ENCODE measurements at places on chromosomes 4 and X.

DNA sequence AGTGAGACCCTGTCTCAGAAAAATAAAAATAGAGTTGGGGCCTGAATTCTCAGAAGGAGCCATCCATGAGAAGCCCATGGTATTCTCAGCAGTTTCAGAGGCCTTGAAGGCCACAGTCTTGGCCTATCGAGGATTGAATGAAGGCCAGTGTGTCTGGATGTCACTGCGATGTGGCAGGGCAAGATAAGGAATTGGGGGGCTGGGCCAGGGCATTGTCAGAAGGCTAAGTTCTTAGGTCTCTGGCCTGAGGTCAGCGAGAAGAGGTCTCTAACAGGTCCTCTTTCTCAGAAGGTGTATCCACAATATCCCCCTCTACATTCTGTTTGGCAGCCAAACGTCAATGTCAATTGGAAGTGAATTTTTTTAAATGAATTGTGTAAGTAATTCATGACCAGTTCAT is 5.7 kb downstream of the ZNF275 start:
- no peak for DNase-seq

DNA sequence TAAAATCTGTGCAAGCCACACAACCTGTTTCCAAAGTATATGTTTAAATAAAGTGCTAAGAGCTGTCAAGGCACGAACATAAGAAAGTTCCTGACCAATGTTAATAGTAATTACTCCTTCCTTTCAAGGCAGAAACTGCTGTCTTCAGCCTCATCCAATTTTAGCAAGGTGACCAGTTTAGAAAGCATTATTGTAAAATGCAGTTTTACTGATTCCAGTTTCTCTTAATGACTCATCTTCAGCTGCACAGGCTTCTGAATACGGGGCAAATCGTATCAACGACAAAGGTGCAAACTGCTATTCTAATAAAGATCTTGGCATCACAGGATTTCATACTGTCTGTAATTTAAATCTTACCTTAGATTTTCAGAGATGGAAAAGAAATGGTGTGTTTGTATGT is 87.5 kb downstream of the PPP3CA start:
- DNase-seq: no peak

DNA sequence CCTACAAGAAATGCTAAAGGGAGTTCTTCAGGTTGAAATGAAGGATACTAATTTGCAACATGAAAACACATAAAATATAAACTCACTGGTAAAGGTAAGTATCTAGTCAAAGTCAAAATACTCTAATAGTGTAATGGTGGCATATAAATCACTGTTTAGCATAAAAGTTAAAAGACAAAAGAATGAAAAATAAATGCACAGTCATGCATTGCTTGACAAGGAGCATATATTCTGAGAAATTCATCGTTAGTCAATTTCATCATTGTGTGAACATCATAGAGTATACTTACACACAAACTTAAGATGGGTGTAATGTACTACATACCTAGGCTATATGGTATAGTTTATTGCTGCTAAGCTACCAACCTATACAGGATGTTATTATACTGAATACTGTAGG is 194.4 kb upstream of the PDE5A start:
- no peak for DNase-seq

GRCh38 chr4:185885075-185885474 is 73.1 kb upstream of the SORBS2 start:
- DNase-seq: no peak

- no peak for DNase-seq
These were observed 869 bp upstream of the GRXCR1 start for GRCh38 chr4:42891644-42892043.

GRCh38 chrX:149916745-149917392 is 12.5 kb upstream of the HSFX4 start:
- DNase-seq: no peak

DNA sequence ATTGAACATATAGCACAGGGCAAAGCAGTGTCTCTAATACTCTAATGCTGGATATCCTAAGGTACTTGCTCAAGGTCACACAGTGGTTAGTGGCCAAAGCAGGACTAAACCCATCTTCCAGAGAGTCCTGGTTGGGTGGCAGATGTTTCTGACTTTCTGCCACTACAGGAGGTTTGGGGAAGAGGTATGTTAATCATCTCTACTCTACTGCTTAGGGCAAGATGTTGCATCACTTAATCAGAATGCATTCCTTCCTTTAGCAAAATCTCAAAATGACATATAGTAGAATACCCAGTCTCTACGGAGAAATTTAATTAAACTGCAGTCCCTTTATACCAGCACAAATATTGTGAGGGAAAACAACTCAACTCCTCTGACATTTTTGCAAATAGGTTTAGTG is 190.7 kb upstream of the FAM241A start:
- DNase-seq: no peak

DNA sequence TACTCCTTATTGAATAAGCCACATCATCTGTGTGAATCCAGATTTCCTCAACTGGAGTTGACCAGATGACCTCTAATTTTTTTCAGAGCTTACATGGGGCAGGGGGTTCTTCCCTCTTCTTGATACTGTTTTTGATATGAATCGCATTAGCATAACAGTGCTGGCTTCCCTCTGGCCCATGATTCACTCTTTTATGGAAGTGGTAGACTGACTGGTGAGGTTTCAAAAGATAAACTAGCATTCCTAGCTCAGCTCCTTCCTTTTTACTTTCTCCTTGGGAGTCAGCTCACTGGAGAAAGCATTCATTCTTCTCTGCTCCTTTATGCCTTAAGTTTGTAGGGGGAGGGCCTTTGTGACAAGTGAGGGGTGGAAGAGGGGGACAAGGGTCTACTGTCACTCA is 161.0 kb upstream of the FGF13 start:
- DNase-seq: no peak

DNA sequence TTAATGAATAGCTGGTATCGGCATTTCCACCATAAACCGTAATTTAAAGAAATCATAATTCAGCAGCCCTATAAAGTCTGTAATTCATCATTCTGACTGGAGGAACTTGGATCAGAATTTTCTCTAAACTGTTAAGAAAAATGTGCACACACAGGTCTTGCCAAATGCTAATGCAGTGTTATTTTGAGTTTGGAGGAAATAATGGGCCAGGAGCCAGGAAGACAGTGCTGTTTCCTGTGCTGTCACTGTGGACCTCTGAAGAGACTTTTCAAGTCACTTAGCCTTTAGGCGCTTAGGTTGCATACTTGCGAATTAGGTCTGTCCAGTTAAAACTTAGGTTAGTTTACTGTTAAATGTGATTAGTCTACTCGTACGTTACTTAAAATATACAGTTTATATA is 137.5 kb upstream of the ANXA3 start:
- no peak for DNase-seq

DNA sequence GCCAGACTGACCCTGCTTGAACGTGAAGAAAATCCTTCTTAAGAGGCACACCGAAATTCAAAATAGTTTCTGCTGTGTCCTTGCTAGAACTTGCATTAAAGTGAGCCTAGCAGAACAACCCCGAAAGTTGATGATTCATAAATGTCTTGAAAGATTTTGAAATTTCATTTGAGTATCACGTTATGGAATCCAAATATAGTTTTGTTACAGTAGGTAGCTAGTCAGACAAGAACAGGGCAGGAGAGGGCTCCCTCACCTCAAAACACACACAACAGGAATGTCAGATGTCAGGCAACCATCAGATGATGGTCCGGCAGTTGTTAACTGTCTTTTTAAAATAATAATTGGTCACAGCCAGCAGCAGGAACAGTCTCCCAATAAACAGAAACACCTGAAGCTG is 259.6 kb upstream of the GNPDA2 start:
- DNase-seq: no peak

GRCh38 chr4:336099-336892 is 1.3 kb upstream of the ZNF141 start:
- DNase-seq: no peak

GRCh38 chr4:150079081-150079581 is 886 bp downstream of the DCLK2 start:
- no peak for DNase-seq

- no peak for DNase-seq
These were observed 149.6 kb upstream of the CTSO start for GRCh38 chr4:156103311-156103710.

GRCh38 chrX:65633826-65634225 is 33.6 kb upstream of the MSN start:
- DNase-seq: no peak

DNA sequence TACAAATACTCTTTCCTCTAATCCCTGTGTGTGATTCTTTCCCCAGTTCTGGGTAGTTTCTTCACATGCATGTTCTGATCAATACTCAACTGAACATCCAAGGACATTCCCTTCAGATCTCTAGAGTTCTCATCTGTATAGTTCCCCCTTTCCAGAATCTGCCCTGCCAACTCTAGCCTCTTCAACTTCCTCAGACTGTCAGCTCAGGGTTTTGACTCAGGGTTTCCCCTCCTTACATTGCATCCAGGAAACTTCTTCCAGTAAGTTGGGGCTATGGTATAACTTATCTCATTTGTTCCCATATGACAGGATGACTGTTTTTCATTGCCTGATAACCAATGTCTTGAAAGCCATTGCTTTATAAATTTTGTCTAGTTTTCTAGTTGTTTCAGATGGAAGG is 14.2 kb upstream of the ANKRD17 start:
- no peak for DNase-seq

DNA sequence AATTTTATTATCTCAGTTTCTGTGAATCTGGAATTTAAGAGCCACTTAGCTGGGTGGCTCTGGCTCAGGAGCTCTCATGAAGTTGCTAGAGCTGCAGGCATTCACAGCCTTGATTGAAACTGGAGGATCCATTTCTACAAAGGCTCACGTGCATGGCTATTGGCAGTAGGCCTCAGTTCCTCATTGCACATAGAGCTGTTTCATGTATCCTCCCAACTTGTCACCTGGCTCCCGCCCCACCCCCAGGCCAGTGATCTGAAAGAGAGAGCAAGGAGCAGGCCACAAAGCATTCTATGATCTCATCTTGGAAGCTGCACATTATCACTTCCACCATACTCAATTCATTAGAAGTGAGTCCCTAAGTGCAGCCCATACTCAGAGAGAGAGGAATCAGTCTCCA is 18.5 kb upstream of the AP1AR start:
- DNase-seq: no peak

- DNase-seq: no peak
These were observed 98.2 kb downstream of the PJA1 start for GRCh38 chrX:69066966-69067525.

DNA sequence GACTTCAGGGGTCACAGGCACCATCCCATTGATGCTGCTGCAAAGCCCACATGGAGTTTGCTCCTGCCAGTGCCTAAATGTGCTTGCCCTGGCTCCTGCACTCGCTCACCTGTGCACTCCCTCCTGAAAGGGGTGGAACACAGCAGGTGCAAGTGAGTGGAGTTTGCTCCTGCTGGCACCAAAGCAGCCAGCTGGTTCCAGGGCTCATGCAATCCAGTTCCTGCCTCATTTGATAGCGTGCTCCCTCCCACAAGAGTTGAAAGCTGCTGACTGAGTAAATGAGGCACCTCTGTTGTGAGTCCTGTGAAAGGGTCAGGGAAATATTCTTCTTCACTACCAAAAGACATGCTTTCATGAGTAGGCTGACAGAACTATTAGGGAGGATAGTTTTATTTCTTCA is 30.5 kb downstream of the CXCL8 start:
- DNase-seq: no peak

DNA sequence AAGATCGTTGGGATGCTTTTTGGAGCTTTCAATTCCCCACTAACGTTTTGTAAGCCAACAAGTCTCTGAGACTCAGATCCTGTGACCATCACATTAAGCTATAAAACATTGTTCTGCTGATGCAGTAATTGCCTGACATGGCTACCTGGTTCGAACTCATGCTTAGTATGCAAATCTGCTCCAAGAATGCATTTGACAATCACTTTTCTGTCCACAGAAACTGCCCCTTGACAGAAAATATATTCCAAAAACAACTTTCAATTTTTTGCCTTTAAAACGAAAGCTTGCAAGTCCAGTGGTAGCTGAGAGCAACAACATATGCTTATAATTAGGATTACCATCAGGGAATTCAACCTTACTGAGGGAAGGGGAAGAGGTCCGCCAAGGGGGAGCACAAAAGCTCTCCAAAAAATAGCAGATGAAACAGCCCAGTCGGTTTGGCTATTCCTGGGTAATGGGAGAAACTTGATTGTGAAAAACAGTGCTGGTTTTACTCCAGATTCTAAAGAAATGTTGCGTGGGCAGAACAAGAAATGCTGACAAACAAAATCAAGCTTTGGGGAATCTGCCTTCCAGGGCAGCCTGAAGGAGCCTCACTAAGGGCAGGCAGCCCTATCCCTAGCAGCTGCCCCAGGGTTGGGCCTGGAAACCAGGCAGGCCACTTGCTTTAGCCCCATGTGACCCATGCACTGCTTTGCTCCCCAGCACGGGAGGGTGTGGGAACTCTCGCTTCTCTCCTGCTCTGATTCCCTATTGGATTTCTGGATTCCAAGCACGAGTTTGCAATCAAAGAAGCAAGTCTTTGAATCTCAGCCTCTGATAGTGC is 160.7 kb upstream of the LDB2 start:
- DNase-seq: no peak
